ENCODE measurements at places on chromosomes 11 and 22. TPM values are rescaled to one million over a fixed set of nuclear protein-coding genes. Genes with fewer than 3 reads are reported as not detected.
A peak's percentile ranks its signal among the peaks of the same experiment; 100 is the strongest.

DNA sequence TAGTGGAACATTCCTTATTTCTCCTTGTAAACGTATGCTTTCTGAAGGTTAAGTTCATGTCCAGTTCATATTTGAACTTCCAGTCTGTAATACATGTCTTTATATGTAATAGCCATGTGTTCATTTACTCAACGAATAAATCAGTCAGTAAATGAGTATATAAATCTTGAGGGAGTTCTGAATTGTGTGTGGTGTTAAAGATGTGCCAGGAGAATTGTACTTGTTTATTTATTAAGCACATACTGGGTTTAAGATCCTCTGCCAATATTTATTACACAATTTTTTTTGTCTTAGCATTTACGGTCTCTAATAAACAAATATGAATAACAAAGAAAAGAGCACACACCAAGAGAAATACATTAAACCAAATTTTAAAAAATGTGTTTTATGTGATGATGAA lies 26.5 kb upstream of the CLMP start:
- DNase-seq: no peak

- DNase-seq: no peak
Observed at GRCh38 chr11:68163691-68164090, 42.5 kb upstream of the CHKA start.

GRCh38 chr11:16097543-16097942 lies 258.8 kb downstream of the SOX6 start:
- DNase-seq: no peak

DNA sequence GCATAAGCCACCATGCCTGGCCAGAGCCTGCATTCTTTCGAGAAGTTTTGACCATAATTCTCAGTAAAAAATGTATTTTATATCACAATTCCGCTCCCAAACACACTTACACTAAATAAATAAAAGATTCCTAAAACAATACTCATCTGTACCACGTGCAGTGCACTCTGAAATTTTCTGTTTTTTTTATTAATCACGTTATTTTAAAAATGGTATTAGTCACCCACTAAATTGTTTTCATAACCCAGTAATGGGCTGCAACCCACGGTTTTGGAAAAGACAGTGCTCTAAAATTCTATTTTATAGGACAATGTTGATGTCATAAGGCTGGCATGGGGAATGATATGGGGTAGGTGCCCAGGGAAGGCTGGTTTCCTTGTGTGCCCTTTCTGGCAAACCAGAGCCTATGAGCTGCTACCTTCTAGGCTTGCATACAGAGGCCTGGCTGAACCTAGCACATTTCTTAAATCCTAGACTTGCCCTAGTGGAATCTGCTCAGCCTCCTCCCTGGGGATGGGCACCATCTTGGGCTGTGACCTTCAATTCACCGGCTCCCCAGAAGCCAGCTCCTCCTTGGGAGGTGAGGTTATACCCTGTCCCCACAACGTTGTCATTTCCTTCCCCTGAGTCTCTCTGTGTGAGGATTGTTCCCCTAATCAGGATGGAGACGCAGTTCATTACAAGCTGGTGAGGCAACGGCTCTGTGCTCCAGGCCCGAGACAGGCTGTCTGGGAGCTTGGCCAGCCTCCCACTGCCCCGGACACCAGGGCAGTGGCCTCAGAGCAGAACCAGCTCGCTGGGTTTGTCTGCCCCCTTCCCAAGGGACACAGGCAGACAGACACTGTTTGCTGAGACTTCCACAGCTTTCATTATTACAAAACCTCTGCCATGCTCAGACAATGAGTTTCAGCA lies 116.5 kb upstream of the NAV2 start:
- no peak for DNase-seq

DNA sequence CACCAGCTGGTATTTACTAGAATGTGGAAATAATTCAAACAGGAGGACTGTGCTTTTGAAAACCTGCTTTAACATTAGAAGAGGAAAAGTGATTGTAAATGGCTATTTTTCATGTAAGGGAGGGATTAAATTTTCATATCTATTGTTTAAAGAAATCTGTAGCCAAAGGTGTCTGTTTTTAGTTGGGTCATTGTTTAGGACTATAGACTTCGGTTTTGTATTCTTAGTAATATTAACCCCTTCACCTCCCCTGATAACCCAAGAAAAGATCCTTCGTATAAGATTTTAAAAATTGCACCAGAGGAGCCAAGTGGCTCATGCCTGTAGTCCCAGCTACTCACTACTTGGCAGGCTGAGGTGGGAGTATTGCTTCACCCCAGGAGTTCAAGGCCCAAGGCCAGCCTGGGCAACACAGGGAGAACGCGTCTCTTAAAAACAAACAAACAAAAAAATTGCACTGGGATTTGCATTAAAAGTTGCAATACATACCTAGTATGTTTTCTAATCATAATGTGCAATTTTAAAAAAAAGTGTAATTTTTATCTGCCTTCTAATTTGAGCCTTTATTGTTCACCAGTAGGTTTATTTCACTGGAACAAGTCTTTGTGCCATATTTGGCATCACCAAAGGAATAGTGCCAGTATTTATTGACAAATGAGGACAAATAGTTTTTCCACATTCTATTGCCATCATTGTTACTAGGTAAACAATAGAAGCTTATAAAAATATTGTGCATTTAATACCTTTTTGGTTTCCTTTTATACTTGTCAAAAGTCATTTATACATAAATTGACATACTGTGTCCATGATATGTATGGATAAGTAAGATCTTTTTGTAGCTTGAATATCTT lies 34.3 kb downstream of the MTMR3 start:
- DNase-seq: peak; percentile 42

DNA sequence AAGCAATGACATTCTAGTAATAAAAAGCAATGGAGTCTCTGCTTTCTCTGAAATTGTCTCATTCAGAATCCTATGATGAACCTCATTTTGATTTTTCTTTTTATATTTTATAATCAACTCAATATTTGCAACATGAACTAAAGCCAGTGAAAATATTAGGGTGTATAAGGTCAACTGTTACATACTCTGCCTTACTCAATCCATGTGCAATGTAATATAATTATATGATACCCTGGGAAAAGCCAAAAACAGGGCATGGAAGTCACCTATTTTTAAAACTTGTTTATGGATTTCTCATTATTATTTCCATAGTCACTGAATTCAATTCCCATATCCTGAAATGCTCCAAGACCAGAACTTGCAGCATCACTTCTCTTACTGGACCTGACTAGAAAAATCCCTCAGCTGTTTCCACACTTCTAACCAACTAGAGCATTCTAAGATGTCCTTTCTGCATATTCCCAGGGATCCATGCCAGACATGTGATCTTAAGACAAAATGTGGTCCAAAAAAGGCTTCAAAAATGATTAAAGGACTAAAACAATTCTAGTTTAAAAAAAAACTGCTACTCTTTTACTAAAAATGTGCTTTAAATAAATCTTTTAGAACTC lies 97.3 kb downstream of the GUCY1A2 start:
- DNase-seq: no peak

- DNase-seq: no peak
Observed at GRCh38 chr22:44670220-44670988, 31.6 kb upstream of the PRR5 start.

DNA sequence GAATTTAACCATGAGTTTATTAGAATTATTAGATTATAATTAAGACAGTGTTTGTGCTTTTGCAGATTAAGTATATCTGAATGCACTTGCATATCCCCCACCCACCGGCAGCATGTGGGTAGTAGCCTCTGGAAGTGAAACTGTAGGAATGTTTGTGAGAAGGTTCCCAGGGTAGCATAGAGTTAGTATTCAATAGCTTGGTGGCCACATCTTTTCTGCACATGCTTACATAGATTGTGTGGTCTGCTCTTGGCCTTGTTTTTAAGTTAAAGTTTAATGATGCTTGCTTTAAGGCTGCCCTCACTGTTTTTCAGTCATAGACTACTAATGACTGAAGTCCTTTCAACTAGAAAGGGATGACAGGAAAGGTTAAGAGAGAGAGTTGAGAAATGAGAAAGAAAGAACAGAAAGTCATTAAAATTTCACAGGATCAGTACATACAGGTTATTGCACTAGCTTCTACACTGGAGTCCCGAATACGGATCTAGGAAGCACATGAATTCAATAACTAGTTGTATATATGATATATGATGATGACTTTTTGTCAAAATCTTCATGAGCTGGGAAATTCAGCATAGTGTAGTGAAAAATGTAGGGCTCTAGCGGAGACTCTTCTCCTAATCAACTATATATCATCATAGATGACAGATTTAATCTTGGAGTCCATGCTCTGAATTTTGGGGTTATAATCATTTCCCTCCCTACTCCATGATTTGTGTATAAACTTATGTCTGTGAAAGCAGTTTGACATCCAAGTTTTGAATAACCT lies 137.1 kb downstream of the ARHGAP42 start:
- no peak for DNase-seq

- peak; percentile 97 for DNase-seq
Observed at GRCh38 chr11:69075421-69076128, 26.8 kb downstream of the TPCN2 start.

DNA sequence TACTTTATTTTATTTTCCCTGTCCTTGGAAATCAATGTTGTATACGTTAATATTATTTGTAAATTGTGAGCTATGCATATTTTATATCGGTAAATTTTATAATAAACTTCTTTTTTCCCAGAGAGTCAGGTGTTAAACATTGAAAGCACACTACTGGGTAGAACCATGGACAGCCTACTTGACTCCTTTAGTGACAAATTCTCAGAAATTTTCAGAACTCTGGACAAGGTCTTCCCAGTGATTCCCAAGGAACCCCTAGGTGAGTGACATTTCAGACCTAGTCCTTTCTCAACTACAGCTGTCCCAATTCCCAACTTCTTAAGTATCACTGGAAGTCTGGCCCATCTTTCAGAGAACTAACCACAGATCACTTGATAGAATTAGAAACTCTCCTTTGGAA lies 107.2 kb downstream of the RCN1 start:
- no peak for DNase-seq

DNA sequence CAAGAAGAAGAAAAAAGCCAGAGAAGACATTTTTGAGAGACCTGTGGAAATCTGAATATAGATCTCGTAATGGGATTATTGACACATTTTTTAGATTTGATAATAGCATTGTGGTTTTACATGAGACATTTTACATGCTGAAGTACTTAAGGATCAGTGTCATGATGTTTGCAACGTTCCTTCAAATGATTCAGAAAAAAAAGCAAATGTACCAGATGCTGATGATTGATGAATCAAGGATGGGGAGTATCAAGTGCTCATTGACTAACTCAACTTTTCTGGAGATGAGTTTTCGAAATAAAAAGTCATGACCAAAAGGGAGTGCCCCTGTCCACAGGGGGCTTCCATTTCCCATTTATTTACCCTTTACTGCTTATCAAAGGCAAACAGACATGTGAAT lies 207.0 kb upstream of the SORL1-AS1 start:
- DNase-seq: no peak

DNA sequence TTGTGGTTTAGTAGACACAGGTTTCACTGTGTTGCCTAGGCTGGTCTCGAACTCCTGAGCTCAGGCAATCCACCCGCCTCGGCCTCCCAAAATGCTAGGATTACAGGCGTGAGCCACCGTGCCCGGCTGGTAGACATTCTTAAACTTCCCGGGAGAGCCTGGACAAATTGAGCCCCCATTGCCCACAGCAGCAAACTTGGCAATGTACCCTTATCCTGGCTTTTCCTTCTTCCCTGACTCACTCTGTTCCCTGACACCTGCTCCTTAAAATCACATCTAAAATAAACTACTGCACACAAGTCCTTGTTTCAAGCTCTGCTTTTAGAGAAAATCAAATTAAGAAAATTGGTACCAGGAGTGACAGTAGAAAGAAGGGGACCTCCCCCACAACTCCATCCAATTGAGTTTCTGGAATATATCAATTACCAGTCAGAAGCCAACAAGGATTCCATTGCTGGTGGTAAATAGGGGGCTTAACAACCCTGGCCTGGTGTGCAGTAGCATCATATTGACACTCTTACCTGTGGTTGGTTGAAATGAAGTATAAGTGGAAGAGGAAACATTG lies 7.4 kb upstream of the MCHR1 start:
- DNase-seq: no peak

- DNase-seq: no peak
Observed at GRCh38 chr11:128029219-128029722, 558.1 kb downstream of the ETS1 start.

DNA sequence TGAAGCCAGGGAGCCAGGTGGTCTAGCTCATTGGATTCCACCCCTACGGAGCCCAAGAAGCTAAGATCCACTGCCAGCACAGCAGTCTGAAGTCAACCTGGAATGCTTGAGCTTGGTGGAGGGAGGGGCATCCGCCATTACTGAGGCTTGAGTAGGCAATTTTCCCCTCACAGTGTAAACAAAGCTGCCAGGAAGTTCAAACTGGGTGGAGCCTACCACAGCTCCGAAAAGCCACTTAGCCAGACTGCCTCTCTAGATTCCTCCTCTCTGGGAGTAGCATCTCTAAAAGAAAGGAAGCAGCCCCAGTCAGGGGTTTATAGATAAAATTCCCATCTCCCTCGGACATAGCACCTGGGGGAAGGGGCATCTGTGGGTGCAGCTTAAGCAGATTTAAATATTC lies 620.3 kb downstream of the NELL1 start:
- DNase-seq: no peak

- DNase-seq: no peak
Observed at GRCh38 chr11:75214843-75215242, 25.7 kb upstream of the TPBGL start.

The TLCD5 gene
- total RNA-seq: 8.2 TPM

DNA sequence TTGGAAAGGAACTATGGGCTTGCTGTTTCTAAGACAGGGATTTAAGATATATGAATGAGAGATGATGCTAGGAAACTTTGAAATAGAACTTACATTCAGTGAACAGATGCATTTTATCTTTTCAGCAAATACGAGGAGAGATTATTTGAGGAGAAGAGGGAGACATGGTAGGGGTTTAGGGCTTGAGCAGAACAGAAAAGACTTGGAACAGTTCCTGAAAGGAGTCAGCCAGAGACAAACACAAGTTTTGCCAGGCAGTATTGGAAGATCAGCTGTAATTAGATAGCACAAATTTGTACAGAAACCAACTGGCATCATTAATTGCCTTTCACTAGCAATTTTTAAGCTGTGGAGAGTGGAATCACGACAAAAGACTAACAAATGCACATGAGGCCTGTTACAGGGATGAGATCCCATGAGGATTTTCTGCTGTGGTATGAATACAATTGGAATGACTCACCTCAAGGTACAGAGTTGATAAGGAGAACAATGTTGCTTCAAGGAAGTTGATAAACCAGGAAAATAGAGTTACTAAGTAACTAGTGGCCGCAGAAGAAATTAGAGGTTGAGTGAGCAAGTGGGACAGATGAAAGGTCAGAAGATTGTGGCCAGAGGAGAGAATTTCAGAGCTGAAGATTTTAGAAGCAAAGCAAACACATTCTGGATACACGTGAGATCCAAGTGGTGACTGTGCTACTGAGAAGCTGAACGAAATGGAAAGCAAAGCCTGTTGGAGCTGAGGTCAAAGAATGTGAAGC lies 67.9 kb downstream of the CYB5R2 start:
- no peak for DNase-seq

- no peak for DNase-seq
Observed at GRCh38 chr11:27013781-27014361, 20.0 kb downstream of the FIBIN start.

DNA sequence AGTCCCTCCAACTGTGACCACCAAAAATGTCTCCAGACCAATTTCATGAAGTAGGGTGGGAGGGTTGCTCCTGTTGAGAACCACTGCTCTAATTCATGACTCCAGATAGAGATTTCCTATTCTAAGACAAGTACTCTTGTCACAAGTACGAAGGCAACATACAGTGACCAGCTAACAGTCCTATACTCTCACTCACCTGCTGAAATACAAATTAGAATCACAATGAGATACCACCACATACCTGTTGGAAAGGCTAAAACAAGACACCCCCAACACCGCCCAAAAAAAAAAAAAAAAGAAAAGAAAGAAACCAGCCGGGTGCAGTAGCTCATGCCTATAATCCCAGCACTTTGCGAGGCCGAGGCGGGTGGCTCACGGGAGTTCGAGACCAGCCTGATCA lies 310.5 kb downstream of the SWAP70 start:
- DNase-seq: no peak

All from ovary (tissue), 10 donors.